ENCODE measurements at places on chromosomes 1 and 21.

DNA sequence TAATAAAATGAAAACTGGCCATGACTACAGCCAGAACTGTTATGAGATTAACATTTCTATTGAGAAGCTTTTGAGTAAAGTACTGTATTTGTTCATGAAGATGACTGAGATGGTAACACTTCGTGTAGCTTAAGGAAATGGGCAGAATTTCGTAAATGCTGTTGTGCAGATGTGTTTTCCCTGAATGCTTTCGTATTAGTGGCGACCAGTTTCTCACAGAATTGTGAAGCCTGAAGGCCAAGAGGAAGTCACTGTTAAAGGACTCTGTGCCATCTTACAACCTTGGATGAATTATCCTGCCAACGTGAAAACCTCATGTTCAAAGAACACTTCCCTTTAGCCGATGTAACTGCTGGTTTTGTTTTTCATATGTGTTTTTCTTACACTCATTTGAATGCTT, 164.0 kb downstream of the NEK7 start:
- DNase-seq: no peak

- no peak for DNase-seq
Measured at GRCh38 chr1:18541046-18541795, 60.5 kb downstream of the KLHDC7A start.

- no peak for DNase-seq
Measured at GRCh38 chr1:171910786-171911185, 69.5 kb downstream of the DNM3 start.

DNA sequence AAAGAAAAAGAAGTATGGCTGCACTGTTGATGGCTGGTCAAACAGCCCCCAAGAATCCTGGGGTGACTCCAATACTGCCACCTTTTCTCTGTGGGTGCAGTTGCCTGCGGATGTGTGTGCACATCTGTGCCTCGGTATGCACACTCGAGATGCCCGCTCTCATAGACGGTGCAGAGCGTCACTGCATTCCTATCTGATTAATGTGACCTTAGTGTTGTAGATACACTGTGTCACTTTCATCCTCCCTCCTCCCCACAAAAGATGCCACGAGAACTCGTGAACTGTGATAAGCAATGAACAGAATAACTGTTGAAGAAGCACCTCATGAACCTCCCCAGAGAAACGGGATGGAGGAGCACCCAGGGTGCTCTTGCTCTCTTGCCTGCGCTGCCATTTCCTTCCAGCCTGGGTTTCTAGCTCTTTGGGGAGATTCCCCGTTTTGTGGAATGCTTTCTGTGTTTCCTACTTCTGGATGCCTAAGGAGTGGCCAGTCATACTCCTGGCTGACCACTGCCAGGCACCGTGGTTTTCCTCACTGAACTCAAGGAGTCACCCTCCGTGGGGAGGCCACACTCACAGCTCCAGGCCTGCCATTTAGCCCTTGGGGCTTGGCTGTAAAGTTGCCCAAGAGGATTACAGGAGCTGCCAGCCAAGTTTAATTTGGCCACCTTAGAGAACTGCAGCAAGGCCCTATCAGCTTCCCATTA, 32.0 kb downstream of the NTPCR start:
- no peak for DNase-seq

GRCh38 chr21:34110594-34111202, 37.3 kb downstream of the MRPS6 start:
- DNase-seq: no peak

DNA sequence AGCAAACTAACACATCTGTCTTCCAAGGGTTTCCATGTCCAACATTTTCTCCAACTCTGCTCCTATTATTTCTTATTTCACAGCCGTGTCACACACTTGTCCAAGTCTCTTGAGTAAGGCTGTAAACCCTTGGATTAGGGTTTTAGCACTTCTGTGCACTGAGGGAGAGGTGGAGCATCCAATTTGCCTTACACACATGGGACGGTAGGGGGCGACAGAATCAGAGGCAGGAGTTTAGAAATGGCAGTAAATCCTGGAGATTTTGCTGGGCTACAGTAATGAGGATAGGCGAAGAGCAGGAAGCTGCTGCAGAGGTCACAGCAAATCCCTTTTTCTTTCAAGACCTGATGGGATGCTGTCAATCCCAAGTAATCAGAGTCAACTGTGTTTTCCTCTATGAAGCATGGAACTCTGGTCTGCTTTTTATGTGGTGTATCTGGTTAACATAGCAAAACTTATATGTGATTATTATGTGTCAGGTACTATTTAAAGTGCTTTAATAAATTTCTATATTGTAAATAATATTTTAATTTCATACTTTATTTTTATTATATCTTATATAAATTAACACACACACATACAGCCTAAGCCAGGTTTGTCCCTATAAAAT, 15.4 kb upstream of the LCE5A start:
- no peak for DNase-seq

DNA sequence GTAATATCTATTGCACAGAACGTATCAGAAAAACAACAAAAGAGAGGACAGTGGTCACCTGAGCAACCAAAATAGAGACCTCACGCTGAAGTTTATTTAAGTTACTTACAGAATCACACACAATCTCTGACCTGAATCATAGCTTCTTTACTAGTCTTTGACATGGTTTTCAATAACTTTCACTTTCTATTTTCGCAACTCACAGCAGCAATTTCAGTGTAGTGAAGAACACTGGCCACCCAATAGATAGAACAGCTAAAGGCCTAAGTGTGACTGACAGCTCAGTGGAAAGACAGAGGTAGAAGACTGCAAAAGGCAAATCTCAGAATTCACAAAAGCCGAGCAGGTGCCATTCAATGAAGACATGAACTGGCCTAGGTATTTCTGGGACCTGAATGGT, 435.6 kb upstream of the CHRM3 start:
- no peak for DNase-seq

DNA sequence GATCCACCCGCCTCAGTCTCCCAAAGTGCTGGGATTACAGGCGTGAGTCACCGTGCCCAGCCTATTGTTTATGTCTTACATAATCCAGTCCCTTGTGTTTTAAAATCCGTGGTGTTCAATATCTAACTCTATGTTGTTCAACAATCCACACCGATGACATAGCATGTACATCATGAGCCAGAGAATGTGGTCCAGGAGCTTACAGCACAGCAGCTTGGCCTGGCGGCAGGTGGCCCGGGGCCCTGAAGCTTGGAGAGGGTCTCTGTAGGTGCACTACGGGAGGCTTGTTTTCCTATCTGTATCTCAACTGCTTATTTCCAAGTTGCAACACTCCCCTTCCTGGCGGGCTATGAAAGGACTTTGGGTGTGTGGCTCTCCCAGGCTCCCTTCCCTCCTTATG, 138.4 kb downstream of the ADSS2 start:
- no peak for DNase-seq

DNA sequence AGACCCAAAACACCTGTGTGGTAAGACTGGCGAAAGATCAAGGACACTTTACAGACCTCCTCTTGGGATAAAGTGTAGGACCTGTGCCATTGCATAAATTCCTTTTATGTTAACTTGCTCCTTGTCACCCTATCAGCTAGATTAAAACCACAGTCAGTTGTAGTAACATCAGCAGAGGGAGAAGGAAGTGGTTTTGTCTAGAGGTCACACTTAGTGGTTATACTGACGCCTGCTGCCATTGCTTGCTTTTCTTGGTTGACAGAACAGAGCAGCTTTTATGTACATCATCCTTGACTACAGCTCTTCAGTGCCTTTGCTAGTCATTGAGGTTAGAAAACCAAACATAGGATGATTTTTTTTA, 101.4 kb downstream of the PBX1 start:
- DNase-seq: no peak

DNA sequence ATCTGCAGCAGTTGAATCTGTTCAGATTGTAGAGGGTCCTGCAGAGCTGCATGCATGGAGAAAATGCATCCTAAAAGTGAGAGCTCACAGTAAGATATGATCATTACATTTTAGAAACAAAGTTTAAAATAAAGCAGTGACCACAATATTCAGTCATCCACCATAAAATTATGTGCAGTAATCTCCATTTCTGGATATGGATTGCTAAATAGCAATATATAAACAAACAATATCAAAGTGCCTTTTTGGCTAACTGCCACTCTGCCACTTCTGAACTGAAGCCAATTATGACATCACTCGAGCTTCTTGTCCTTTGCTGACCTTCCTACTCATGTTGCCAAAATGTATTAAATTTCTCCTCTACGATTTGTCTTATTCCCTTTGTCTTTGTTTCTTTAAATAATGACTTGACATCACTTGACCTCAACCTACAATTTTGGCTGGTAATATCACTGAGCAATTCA, 262.0 kb upstream of the CXADR start:
- DNase-seq: no peak

DNA sequence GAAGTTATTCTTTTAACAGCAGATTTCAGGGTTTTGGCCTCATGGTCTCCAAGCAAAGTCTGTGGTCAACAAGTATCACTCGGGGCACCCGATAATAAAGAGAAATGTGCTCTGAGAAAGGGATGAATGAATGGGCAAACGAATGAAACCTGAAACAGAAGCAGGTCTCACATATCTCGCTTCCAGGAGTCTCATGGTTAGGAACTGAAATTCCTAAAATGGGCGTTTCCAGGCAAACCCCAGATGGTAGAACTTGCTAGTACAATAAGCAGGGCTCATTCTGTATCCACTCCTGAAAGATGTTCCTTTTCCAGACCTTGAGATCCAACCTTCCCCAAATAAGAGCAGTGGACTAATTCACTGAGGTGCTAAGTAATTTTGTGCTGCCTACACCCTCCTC, 87.2 kb downstream of the LAMC2 start:
- no peak for DNase-seq

GRCh38 chr1:41135196-41135947, 106.7 kb downstream of the SCMH1 start:
- no peak for DNase-seq

DNA sequence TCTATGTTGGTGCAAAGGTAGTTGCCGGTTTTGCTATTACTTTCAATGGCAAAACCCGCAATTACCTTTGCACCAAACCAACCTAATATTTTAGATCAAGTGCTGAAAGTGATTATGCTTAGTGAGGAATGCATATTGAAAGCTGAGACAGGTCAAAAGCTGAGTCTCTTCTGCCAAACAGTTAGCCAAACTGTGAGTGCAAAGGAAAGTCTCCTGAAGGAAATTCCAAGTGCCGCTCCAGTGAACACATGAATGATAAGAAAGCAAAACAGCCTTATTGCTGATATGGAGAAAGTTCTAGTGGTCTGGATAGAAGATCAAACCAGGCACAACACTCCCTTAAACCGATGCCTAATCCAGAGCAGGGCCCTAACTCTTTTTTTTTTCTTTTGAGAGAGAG, 83.1 kb upstream of the ERRFI1 start:
- DNase-seq: no peak

DNA sequence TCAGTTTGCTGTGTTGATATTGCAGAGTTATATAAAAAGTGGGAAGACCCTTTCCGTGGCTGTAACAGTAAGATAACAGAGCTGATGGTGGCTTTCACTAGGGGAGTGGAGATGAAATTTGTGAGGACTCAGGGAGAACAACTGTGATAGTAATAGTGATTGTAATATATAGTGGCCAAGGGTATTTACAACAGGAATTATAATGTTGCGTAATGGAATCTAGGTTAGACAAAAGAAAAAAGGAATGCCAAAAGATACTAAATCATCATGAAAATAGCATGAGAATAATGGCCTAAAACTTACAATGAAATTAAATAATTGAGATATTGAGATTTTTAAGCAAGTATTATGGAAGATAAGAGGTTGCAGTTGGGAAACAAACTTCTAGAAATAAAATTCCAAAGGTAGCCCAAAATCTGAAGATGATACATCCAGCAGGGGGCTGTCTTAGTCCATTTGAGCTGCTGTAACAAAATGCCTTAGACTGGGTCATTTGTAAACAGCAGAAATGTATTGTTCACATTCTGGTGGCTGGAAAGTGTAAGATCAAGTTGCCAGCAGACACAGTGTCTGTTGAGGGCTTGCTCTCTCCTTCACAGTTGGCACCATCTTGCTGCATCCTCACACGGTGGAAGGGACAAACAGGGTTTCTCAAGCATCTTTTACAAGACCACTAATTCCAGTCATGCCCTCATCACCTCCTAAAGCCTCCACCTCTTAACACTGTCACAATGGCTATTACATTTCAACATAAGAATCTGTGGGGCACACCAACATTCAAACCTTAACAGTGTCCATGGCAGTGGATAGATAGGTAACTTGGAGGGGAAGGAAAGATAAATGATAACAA, 711.2 kb downstream of the MRPL39 start:
- DNase-seq: no peak

DNA sequence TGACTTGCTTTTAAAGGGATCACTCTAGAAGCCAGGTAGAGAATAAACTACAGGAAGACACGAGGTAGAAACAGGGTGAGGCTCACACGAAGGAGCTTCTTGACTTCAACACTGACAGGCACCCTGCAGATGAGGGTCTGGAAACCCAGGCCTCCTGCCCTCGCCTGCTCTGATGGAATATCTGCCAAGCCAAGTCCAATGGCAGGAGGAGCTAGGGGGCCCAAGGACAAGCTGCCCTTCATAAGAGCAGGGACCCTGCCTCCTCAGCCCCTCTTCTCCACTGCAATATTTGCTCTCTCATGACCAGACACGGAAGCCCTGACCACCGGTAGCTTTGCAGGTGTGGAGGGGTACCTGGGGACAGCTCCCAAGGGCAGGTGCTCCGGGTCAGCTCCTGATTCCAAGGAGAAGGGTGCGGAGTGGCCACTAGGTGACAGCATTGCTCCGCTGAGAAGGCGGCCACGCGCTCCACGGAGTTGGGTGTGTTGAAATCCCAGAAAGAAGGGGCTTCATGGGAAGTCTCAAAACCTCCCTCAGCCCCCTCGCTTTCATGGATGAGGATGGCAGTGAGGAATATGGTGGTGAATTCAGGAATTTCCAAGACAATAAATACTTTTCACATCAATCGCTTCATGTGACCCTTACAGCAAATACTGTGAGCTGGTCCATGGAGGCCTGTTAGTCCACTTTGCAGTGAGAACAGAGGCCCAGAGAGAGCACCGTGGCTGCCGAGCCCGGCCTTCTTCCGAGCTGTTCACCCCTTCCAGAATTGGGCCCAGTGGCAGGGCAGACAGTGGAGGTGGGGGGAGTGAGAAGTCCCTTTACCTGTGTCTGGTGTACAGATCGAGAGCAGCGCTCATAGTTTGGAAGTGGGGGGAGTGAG, 33.2 kb upstream of the PAX7 start:
- peak; percentile 60 for DNase-seq

DNA sequence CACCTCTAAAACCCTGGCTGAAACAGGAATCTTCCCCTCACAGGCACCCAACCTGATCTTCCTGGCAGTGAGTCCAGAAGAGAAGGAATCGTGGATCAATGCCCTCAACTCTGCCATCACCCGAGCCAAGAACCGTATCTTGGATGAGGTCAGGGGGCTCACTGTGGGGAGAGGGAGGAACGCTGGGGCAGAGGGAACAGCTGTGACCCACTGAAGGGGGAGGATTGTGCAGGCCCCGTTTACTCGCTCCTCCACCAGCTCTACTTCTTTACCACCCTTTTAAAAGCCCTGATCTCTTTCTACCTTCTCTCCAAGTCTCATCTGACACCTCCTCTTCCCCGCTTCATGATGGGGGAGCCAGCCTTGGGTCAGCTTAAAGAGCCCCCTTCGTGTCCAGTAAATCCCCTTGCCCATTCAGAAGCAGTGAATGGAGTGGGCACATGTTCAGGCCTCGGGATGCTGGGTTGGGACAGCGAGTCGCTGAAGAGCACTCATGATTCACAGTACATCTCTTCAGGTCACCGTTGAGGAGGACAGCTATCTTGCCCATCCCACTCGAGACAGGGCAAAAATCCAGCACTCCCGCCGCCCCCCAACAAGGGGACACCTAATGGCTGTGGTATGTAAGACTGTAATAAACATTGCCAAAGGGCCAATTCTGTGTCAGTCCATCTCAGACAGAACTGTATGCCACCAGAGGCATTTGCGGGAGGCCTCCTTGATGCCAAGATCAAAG, 7.3 kb downstream of the PLEKHO1 start:
- no peak for DNase-seq

Measured in activated CD4-positive, CD25-positive, alpha-beta regulatory T cell treated with anti-CD3 and anti-CD28 coated beads, Interleukin-2, amount 50 U/mL, for 72 hours (primary cell).